Cortex of kidney (tissue), 1 donor: ENCODE measurements at places on chromosomes 2 and 18.

- no peak for DNase-seq
These were observed 64.2 kb downstream of the TGOLN2 start for GRCh38 chr2:85263591-85263990.

DNA sequence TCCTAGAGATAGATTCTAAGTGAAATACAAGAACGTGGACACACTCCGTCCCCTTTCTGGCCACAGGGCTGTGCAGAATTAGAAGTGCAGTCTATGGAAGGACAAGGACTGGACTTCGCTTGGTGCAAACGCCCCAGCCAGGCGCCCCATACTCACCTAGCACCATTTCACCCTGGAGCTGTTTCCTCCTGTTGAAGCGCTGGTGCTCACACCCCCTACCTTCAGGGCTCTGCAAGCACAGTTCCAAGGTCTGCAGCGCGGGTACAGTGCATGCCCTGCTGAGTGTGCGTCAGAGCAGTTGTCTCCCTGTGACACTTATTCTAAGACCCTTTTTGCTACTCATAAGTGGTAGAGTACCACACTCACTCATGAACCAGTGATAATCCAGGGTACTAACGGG lies 3.0 kb downstream of the HPCAL1 start:
- no peak for DNase-seq

GRCh38 chr2:60226943-60227342 lies 326.5 kb downstream of the BCL11A start:
- DNase-seq, result no peak

DNA sequence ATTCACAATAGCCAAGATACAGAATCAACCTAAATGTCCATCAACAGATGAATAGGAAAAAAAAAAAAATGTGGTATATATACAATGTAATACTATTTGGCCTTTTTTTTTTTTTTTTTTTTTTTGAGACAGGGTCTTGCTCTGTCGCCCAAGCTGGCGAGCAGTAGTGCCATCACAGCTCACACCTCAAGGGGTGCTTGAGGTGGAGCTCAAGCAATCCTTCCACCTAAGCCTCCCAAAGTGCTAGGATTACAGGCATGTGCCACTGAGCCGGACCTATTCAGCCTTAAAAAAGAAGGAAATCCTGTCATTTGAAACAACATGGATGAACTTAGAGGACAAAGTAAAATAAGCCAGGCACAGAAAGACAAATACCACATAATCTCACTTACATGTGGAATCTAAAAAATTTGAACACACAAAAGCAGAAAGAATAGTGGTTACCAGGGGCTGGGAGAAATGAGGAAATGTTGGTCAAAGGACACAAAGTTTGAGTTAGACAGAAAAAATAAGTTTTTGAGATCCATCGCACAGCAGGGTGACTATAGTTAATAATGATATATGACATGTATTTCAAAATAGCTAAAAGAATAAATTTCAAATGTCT lies 26.0 kb downstream of the TLK1 start:
- no peak for DNase-seq

DNA sequence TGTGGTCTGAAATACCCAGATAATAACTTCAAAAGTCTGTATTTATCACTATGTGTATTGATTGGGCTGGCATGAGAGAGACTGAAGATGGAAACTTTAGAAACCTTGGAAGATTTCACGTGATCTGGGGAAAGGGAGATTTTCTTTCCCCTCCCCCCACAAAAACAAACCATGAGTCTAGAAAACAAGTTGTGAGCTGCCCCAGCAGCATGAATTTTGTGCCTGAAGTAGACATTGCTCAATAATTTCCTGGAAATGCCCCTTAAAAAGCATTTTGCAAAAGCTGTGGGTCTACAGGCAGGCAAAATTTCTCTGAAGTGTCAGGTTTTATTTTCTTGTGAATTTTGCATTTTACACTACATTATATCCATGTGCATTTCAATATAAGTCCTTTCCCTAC lies 101.8 kb downstream of the ETAA1 start:
- DNase-seq, result no peak

GRCh38 chr2:88265352-88266303 lies 95.5 kb downstream of the THNSL2 start:
- DNase-seq, result no peak

DNA sequence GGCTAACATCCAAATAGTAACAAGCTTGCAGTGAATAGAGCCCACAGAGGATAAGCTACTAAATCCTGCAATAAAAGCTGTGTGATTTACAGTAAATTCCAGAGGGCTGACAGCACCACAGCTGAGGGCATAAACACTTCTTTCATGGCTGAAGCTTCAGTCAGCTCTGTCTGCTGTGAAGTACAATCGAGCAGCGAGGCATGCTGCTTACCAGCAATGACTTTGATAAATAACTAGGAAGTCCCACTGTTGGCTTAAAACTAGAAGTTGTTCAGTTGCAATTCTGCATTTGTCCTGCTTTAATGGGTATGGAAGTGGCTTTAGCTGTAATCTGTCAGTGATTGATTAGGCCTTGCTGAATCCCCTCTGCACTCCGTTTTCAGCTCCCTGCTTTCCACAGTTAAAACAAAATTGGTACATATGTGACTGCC lies 65.2 kb upstream of the FIGN start:
- DNase-seq, result no peak

GRCh38 chr2:157460384-157460837 lies 16.5 kb upstream of the CYTIP start:
- DNase-seq, result no peak
